ENCODE measurements at places on chromosomes 2 and 18.

DNA sequence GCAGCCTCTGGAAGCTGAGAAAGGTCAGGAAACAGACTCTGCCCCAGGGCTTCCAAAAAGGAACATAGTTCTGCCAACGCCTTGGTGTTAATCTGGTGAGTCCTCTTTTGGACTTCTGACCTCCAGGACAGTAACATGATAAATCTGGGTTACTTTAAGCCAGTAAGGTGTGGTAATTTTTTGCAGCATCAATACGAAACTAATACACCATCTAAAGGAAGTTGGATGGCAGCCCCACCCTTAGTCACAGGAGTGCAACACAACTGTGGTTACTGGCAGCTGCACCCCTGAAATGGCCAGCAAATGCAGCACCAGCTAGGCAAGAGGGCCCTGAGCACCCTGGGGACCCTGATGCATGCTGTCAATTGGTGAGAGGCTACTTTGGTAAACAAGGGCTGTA is 25.8 kb downstream of the CREG2 start:
- no peak for DNase-seq

DNA sequence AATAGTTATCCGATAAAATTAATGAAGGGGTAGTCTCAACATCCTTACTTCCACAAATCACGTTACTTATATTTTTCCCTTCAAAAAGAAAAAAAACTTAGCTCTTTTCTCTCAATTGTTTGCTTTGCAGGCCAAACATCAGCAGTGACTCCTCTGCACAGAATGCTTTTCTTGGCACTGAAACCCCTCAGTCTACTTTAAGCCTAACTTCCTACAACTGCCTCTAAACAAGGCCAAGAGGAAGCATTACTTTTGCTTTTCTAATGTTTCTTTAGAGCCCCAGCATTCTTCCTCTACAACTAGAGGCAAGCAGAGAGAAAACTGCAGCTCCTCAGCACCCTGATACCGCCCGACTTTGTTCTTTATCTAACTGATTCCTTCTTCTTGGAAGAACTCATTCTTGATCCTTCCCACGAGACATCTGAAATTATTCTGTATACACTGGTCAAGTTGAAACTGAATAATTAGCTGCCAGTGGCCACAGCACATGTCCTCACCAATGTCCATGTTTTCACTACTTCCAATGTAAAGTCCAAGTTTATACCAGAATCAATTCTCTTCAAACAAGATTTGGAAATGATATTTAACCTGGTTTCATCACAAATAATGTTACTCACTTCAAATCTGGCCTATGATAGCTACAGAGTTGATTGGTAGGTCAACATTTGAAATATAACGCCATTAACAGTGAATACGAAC is 55.3 kb downstream of the DTNB start:
- DNase-seq, result no peak

GRCh38 chr18:48011926-48012465 is 81.5 kb upstream of the SMAD2 start:
- no peak for DNase-seq

- no peak for DNase-seq
Observed at GRCh38 chr18:50080316-50080715, 114.6 kb downstream of the MYO5B start.

- DNase-seq, result peak; percentile 61
Observed at GRCh38 chr18:22559414-22560274, 141.9 kb upstream of the CTAGE1 start.

DNA sequence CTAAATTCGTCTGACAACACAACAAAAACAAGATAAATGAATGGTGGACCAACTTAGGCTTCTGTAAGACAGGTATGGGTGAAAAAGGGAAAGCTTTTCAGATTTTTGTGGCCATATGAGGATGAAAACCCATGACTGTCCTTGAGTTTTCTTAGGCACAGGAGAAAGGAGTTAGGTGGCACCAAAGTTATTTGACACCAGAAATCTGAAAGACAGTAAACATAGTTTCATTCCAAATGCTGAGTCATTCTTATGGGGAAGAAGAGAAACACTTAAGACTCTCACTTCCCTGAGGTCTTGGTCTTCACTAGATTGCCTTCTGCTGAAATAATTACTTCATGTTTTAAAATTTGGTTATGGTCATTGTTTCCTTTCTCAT is 5.2 kb upstream of the GPD2 start:
- peak; percentile 43 for DNase-seq

- no peak for DNase-seq
Observed at GRCh38 chr18:5395860-5396448, 100.4 kb upstream of the ZBTB14 start.

DNA sequence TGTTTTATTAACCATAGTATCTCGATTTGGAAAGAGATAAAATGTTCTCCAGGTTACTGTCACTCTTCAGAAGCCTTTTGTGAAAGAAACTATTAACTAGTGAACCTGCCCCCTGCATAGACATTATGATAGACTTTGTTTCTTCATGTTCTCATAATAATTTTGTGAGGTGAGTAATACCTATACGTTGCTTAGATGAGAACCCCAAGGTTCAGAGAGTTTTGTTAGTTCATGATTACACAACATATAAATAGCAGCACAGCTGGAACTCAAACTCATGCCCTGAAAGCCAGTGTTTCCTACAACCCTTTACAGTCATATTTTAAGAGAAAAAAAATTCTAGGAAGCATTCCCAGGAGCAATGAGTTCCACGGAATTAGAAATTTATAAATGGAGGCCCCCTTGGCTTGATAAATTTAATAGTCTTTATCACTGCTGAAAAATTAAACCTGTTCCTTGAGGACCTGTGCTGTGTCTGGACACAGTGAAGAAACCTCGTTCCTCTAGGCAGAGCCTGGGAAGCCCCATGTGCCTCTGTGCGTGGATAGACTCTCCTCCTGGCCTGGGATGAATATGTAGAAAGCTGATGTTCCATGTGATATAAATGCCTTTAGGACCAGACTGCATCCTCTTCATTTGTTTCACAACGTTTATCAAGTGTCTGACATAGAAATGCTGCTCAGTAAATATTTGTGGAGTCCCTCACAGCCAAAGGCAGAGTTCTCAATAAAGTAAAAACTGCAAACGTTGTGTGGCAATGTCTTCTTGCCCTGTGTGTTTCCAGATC is 1257.0 kb upstream of the GYPC start:
- no peak for DNase-seq

DNA sequence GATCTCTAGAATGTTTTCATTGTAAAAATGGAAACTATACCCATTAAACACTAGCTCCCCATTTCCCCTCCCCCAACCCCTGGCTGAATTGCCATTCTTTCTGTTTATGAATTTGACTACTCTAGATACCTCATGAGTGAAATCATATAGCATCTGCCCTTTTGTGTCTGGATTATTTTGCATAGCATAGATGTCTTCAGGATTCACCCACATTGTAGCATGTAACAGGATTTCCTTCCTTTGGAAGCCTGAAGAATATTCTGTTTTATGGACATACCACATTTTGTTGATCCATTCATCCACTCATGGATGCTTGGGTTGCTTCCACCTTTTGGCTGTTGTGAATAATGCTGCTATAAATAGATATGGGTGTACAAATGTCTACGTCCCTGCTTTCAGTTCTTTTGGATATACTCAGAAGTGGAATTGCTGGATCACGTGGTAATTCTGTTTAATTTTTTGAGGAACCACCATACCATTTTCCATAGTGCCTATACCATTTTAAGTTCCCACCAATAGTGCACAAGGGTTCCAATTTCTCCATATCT is 7.7 kb upstream of the ASB1 start:
- DNase-seq, result no peak

DNA sequence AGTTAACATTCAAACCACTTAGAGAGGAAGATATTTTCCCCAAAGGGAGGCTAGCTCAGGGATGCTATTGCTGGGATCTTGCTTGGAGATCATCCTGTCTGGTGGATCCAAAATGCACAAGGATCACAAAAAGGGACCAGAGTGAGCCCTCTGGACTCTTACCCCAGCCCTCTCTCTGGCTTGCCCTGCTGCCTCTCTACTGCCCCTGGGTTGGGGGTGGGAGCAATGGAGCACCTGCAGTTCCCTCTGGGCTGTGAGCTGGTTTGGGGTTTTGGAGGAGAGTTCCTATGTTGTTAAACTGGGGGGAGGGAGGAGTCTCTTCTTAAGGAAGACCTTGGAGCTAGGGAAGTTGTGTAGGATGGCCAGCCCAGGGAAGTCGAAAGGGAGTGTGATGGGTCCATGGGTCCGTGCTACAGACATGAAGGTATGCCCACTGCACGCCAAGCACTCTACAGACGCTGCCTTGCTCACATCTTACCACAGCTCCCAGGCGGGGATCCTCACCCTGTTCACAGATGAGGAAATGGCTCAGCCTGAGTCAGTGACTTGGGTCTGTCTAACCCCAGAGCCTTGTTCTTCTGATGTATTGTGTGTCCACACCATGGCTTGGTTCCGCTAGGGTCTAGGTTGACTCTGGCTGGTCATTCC is 3.8 kb downstream of the LBH start:
- DNase-seq, result no peak

- no peak for DNase-seq
Observed at GRCh38 chr2:149885946-149886345, 298.4 kb upstream of the MMADHC start.

DNA sequence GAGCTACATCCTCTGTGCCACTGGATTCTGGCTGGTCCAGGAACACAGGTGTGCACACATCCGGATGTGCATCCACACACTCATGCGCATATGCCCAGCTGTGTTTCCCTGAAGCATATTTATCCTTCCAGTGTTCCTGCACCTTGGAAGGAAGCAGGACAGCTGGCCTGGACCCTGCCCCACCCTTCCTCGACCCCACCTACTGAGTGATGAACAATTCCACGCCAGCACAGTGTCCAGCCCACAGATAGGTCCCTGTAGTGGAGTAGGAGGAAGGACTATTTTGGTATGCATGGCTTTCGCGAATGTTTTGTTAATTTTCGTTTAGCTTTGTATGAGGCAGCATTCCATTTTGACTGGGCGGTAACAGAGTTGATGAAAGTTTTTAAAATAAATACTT is 211.5 kb downstream of the AGAP1 start:
- DNase-seq, result no peak

- no peak for DNase-seq
Observed at GRCh38 chr2:6358985-6359384, 506.7 kb downstream of the CMPK2 start.

- no peak for DNase-seq
Observed at GRCh38 chr2:102015399-102015798, 23.6 kb downstream of the IL1R2 start.

DNA sequence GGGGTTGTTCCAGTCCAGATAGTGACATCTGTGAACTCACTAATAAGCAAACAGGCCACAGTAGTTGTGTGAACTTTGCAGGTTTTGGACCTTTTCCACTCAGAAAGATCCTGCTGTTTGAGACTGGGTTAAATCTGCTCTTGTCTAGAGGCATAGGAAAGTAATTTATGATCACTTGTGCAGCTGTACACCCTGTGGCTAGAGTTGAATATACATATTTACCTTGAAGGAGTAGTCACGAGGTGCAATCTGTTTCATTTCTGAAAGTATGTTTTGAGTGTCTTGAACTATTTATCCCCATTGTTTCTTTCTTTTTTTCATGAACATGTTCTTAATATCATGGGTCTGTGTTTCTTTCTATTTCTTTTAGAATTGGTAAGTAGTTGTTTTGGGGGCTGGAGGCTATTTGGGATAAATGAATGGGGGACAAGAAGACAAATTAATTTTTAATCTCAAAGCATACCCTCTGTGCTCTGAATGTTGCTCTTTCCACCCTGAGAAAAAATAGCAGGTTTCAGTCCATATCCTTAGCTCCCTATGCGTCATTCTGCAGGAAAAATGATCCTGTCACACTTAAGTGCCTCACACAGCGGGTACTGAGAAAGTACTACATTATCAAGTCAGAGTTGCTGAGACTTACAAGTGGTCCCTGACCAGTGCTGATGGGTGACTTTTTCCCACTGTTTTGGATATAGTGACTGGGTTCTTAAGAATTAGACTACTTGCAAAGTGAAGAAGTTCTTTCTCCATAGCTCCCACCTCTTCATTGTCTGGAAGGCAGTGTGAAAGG is 28.2 kb downstream of the DCC start:
- DNase-seq, result no peak

- no peak for DNase-seq
Observed at GRCh38 chr2:138838851-138839620, 58.8 kb upstream of the NXPH2 start.

DNA sequence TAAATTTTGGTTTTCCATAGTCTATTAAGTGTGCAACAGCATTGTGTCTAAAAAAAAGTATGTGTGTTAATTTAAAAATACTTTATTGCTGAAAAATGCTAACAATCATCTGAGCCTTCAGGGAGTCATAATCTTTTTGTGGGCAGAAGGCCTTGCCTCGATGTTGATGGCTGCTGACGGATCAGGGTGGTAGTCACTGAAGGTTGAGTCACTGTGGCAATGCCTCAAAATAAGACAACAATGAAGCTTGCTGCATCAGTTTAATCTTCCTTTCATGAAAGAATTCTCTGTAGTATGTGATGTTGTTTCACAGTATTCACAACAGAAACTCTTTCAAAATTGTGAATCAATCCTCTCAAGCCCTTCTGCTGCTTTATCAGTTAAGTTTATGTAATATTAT is 31.3 kb downstream of the HDHD2 start:
- no peak for DNase-seq

DNA sequence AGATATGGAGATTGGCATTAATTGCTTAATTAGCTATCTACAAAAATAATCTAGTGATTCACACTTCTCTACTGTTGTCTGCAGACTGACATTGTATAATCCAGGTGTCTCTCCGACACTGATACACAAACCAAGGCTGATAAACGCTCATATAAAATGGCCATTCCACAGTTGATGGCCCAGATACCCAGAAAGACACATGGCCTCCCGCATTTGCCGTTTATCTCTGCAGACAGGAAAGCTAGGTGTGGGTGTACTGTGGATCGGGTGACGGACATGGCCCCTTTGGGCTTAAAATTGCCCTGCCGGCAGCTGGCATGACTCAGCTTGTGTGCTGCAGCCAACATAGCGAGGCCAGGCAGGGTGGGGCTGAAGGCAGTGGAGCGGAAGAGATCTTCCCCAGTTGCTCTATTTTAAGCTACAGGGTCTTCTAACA is 18.5 kb downstream of the PMAIP1 start:
- no peak for DNase-seq

GRCh38 chr2:160205505-160205904 is 5.4 kb upstream of the ITGB6 start:
- peak; percentile 96 for DNase-seq

DNA sequence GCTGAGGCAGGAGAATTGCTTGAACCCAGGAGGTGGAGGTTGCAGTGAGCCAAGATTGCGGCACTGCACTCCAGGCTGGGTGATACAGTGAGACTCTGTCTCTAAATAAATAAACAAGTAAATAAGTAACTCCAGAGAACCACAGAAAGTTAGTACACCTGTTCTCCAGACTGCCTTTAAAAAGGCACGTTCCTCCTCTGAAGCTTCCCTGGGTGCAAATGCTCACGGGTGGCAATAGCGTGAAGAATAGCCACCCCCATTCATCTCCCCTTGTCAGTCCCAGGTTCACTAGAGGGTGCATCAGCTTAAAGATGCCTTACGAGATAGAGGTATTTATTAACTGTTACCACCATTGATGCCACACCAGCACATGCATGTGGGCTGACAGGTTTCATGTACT is 64.3 kb upstream of the RTN4 start:
- DNase-seq, result no peak

DNA sequence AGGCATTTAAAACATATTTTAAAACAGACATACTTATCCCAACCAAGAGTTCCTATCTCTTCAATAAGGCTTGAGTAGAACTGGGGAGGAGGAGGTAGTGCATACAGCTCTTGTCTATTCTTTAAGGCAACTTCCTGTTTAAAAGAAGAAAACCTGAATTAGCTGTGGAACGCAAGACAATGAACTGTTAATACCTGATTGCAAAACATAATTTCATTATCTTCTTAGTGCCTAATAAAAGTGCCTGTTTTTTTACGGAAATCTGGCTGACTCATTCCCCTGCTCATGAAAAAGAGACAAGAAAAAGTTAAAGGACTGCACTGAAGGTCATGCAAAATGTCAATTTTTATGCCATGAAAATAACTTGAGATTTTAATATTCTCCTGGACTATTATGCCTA is 19.2 kb downstream of the FANCL start:
- no peak for DNase-seq
